ENCODE measurements at places on chromosomes 16 and 17.
A peak's percentile ranks its signal among the peaks of the same experiment; 100 is the strongest.

DNA sequence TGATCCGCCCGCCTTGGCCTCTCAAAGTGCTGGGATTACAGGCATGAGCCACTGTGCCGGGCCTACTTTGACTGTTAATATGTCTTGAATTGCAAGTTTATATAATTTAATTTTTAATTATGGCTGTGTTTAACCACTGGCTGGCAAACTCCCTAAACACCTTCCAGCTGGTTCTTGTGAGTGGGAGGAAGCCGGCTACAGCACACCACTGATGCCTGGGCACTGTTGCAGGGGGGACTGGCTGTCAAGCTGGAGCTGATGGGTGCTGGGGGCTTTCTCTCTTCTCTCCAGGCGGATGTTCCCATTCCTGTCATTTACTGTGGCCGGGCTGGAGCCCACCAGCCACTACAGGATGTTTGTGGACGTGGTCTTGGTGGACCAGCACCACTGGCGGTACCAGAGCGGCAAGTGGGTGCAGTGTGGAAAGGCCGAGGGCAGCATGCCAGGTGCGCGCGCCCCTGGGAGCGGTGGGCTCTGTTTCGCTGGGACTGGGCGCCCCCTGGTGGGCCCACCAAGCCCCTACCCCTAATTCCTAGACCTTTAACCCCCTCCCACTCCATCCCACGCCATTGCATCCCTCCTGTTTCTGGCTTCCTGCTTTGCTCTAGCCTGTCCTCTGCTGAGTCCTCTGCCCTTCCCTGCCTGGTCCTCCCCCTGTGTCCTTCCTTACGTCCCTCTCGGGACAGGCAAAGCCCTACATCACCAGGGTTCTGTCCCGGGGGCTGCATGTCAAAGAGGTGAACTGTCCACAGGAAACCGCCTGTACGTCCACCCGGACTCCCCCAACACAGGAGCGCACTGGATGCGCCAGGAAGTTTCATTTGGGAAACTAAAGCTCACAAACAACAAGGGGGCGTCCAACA is 9.5 kb downstream of the TBX21 start:
- no peak for DNase-seq

DNA sequence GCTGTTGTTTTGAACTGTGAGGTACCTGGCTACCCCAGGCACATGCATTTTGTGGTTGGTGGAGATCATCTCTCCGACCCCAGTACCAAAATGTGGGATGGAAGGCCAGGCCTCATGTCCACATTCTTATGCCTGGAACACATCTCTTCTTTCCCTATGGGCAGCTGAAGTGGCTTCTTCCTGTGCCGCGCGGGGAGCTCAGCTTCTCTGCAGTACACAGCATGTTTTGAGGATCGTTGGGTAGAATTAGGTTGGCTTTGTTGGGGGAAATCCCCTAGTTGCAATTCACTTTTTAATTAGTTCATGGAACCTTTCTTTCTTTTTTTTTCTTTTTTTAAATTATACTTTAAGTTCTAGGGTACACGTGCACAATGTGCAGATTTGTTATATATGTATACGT is 242.1 kb downstream of the MSI2 start:
- no peak for DNase-seq

GRCh38 chr17:50170662-50171370 is 5.0 kb downstream of the SGCA start:
- no peak for DNase-seq

DNA sequence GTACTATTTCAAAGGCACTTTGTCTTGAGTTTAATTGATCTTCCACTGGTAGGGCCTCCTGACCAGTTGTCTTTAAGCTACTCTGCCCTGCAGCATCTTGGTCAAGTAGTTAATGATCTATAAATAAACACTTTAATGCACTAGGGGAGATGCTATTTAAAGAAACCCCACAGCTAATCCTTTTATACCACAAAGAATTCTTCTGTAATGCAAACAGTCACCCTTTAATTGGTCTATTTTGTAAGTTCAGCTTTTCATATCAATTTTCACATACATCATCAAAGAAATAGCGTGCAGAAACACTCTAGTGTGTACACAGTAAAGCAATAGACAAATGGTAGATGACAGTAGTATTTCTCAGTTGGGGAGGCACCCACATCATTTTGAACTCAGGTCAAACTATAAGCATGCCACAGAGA is 70.3 kb downstream of the PMP22 start:
- DNase-seq, result no peak

DNA sequence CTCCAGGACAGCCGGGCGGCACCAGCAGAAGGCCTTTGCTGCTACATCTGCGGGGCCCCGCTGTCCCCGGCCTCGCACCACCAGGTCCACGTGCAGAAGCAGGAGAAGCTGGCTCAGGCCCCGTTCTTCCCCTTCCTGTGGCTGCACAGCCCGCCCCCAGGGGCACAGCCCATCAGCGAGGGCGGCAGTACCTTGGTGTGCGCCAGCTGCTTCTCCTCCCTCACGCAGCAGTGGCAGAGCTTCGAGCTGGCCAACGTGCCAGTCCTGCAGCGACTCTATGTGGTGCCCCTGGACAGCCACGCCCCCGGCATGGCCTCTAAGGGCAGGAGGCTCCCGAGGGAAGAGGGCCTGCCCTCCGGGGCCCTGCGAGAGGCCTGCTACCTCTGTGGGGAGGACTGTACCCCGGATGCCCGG is 58.3 kb upstream of the CIBAR2 start:
- no peak for DNase-seq

- DNase-seq, result no peak
Observed at GRCh38 chr16:28602529-28602928, 5.7 kb upstream of the SULT1A2 start.

- DNase-seq, result peak; percentile 32
Observed at GRCh38 chr17:72725433-72726068, 366.9 kb downstream of the SLC39A11 start.

GRCh38 chr16:26668026-26668425 is 398.7 kb upstream of the C16orf82 start:
- no peak for DNase-seq

DNA sequence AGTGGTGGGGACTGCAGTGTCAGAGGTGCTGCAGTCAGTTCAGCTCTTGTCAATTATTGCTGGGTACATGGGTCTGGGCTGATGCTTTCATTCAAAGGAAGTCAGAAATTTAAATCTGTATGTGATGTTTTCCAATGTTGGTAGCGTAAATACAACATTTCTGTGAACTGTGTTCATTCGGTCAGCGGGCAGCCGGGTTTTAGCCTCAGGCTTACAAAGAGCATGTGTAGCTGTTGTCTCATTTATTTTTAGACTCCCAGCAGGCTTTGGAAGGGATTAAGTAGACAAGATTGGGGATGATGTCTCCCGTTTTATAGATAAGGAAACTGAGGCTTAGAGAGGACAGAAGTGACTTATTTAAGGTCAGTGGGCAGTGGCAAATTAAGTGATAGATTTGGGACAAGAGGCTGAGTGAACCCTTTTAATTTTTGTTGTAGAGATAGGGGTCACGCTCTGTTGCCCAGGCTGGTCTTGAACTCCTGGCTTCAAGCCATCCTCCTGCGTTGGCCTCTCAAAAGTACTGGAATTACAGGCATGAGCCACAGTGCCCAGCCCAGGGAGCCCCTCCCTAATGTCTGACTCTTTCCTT is 8.1 kb downstream of the AQP8 start:
- DNase-seq, result no peak

DNA sequence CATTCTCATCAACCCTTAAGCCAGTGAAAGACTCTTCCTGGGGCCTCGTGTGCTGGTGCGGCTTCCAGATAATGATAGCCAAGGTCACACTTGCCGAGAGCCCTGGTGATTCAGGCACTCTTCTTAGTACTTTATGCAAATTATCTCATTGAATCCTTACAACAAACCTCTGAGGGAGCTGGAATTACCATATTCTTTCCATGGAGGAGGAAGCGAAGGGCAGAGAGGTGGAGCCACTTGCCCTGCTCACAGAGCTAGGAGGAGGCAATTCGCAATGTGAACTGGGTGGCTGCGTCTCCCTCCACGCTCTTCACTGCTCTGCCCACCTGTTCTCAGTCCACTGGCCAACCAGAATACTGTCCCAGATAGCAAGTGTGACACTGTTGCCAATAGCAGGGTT is 409.7 kb downstream of the SNX29 start:
- no peak for DNase-seq

DNA sequence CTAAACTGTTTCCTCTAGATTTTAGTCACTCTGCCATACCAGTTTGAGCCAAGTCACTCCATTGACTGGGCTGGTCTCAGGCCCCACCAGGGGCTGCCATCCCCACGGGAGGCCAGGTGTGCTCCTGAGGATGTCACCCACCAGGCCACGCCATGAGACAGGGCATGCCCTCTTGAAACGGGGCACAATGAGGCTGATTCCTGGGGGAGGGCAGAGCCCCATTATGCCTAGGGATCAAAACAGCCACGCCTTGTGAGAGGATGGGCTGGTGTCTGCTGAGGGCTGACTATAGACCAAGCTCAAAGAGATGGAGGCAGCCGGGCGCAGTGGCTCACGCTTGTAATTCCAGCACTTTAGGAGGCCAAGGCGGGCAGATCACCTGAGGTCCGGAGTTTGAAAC is 21.5 kb downstream of the GINS2 start:
- no peak for DNase-seq

- no peak for DNase-seq
Observed at GRCh38 chr16:75225092-75225491, 6.3 kb downstream of the CTRB1 start.

- no peak for DNase-seq
Observed at GRCh38 chr17:37147301-37147812, 198.6 kb downstream of the AATF start.

DNA sequence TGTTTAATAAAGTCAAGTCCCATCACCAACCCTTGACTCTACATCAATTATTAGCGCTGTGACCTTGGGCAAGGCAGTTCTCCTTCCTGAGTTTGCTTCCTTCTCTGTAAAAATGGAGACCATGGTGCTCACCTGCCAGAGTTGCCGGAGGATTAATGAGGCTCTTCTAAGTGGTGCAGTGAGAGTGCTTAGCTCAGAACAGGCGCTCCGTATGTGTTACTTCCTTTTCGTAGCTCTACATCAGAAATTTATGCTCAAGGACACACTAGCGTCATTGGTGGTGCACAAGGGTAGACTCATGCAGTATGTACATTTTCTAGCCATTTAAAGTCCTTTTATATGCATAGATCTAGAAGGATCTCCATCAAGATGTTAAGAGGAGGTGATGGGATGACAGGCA is 17.4 kb upstream of the CMIP start:
- DNase-seq, result no peak

Data from HFF-Myc (cell line).